Glomerular endothelial cell (primary cell): ENCODE measurements at places on chromosomes 11 and 22.

DNA sequence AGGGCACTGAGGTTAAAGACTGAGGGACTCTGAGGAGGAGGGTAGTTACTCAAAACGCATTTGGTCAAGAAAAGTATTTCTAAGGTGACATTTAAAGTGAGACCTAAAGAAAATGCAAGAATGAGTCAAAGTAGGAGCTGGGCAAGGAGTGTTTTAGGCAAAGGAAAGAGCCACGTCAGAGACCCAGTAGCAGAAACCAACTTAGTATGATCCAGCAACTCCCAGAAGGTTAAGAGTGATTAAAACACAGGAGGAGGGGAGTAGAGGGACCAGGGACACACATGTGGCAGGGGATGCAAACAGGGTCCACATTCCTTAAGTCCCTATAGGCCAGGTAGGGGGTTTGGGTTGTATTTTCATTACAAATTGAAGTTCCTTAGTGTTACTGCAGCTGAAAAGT lies 24.3 kb upstream of the CCDC34 start:
- no peak for DNase-seq

DNA sequence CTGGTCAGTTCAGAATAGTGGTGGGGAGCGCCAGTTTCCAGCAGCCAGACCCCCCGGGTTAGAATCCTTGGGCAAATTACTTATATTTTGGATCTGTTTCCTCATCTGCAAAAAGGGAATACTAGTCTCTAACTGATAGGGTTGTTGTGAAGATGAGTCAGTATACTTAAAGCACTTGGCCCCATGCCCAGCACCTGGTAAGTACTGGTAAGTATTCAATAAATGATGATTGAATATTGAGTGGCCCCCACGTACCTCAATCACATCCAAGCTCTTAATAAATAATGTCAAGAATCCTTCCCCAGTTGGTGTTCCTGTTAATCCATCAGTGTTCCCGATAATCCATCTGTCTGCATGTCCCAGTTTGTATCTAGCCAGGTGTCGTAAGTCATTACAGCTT lies 12.1 kb downstream of the ACP2 start:
- DNase-seq = no peak

DNA sequence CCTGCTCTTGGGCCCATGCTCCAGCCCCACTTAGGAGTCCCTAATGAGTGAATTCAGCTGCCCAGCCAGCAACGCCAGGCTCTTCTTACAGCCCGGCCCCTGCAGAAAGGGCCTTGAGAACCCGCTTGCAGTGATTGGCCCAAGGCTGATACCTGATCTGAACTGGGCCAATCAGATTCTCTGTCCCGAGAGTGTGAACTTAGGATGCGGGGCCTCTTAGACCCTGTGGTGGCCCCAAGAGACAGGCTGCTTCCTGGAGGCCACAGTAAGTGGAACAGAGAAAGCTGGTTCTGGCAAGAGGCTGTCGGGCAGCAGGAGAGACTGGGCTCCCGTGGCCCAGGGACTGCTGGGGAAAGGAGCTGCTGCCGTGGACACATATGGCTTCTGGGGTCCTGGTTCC lies 11.5 kb downstream of the VSTM5 start:
- no peak for DNase-seq

DNA sequence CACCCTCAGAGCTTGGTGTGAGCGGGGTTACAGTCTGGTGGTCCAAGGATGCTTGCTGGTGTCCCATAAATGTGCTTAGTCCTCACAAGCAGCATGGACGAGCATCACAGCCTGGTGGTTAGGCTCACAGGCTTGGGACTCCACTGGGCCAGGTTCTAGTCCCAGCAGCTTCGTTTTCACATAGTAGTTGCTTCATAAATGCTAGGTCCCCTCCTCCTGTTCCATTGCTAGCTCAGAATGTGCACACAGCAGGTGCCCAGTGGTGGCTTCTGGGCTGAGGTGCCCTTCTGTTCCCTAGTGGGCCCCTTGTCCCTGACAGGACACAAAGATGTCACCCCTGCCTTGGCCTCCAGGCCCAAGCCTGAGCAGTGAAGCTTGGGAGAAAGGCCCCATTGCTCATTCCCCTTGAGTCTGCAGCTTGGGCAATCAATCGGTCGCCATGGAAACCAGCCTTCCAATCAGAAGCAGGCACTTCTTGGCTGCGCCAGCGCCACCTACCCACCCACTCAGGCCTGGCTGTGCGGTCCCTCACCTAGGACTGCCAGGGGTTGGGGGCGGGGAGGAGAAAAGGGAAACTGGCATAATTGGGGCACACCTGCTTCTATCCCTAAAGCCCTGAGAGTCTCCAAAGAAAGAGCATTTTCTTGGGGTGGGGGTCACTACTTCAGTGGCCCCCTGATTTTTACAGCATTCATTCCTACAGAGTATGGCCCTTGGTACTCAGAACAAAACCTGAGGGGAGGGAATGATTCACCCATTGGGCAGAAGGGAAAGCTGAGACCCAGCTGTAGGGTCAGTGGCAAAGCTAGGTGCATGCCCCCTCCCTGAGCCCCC lies 48.1 kb downstream of the CYTH4 start:
- no peak for DNase-seq

DNA sequence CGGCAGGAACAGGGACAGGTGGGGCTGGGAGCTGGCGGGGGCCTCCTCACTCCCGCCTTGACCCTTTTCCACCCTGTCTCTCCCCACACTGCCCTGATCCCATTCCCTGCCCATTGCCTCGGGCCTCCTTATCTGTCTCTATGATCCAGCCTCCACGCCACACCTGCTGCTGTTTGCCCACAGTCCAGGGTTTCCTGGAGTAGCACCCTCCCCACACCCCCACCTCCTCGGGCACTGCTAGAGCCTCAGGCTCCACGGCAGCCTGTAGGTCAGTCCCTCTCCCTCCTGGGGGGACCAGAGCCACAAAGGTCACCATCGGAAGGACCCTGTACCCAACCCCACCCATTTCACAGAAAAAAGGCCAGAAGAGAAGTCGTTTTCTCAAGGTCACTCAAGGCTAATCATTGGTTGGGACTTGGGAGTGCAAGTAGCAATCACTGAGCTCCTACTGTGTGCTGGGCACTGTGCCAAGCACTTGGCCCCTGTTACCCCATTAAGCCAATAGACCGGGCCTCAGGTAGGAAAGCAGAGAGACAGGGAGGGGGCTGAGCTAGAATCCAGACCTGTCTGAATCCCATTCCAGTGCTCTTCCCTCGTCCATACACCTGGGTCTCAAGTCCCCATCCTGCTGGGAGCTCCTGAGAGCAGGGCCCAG lies 71.8 kb downstream of the PDE2A start:
- no peak for DNase-seq
